Upper lobe of left lung (tissue), 6 donors: ENCODE measurements at places on chromosomes 3 and 15.
A peak's percentile ranks its signal among the peaks of the same experiment; 100 is the strongest.

- no peak for DNase-seq
These were observed 23.7 kb upstream of the HERC1 start for GRCh38 chr15:63857461-63857856.

DNA sequence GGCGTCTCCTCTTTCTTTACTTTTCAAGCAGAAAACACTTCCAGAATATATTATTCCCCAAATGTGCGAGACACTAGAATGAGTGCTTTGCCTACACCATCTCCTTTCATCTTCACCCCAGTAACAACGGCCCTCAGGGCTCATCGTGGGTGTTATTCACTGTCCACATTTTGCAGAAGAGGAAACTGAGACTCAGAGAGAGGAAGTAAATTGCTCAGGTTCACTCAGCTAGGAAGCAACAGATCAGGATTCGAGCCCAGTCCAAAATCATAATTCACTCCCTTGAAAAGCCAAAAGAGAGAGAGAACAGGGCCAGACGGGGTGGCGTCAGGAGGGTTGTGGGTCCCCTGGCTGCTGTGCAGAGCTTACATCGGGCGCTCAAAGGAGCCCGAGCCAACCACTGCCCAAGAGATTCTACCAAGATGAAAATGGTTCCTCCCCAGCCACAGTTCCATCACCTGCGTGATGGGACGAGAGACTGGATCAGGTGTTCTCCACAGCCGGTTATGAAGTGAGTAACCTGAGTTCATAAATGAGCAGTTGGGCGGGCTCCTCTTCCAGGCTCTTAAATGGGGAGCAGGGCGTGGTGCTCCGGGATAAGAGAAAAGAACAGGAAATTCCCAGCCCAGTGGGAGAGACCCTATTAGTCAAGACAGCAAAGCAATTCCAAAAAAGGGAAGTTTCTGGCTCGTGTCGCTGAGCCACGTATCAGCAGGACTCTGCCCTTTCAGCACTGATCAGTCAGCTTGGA lies 48.6 kb upstream of the FLNB start:
- peak; percentile 62 for DNase-seq

DNA sequence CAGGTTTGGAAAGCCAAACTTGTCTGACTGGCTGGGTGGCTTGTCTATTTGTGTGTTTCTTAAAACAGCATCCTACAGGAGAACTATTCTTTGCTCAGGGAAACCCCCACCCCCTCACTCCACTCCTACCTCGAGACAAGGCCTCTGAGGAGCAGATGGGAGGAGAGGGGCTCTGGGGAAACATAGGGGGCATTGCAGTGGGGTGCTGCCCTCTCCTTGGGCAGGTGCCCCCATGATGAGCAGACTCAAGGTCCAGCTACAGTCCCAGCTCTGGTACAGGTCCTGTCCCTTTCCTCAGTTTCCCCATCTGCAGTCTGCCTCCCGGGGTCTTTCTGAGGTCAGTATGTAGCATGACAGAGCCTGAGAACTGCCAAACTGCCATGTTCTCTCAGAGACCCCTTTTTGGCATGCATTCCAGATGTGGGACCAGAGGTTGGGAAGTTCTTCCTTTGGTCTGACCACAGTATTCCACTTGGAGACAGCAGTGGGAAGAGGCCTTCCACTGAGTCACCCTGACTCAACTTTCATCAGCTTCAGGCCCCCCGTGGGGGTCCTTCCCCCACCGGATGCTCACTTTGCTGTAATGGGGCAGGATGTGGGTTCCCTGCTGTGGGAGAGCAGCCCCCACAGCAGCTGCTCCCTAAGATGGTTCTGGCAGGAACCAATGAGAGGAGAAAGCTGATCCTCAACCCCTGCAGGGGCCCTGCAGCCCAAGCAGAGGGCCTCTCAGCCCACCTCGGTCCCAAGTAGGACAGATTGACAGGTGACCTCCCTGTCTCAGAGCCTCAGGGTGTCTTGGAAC lies 32.3 kb upstream of the CYP11A1 start:
- no peak for DNase-seq

GRCh38 chr15:71256934-71257664 lies 141.8 kb downstream of the THSD4 start:
- DNase-seq, result no peak

GRCh38 chr3:122366379-122366749 lies 16.7 kb downstream of the MIX23 start:
- no peak for DNase-seq

- no peak for DNase-seq
These were observed 400.4 kb upstream of the THBS1 start for GRCh38 chr15:39180483-39180933.

DNA sequence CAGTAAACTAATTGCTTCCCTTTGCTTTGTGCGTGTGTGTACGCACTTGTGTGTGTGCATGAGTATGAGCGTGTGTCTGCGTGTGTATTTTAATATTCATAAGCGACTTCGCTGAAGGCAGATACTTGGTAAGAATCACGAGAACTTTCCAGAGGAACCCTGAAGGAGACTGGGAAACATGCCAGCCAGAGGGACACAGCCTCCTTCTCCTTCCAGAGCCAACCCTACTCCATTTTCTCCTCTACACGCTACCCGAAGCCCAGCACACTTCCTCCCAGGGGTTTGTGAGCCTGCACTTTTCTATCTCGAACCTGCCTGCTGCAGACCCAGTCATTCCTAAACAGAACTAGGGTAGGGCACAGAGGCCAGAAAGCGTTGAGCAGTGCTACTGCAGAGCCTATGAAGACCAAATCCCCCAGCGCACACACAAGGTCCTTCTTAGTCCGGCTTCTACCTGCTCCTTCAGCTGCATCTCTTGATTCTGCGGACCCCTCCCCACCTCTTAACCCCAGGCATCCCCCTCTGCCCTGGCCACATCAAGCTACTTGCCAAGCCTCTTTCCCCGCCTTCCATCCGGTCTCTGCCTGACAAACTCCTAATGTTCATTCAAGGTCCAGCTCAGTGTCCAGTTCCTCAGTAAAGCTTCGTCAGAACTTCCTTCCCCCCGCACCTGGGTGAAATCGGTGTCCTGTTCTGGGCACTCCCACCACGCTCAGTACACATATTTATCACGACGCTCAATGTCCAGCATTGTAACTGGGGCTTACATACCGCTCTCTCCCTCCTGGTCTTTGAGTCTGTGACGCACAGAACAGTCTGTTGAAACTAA lies 191.8 kb downstream of the FAM43A start:
- DNase-seq, result no peak
